ENCODE measurements at places on chromosomes 13 and 19. TPM values are rescaled to one million over a fixed set of nuclear protein-coding genes. Genes with fewer than 3 reads are reported as not detected.

DNA sequence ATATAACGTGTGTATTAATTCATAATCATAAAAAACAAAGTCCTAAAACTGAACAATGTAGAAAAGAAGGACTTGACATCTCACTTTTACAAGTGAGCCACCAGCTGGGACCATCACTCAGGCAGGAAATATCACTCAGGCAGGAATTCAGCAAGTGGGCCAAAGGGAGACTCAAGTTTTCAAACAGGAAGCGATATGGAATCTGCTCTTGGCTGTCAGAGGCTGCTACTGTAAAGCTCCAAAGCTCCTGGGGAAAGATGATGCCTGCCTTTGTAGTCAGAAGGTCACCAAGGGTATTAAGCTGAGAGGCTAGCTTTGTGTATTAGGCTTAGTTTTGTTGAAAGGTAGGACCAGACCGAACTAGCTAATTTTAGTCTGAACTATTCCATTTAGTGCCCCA, 5.5 kb upstream of the AKAP11 start:
- DNase-seq = peak; percentile 67

DNA sequence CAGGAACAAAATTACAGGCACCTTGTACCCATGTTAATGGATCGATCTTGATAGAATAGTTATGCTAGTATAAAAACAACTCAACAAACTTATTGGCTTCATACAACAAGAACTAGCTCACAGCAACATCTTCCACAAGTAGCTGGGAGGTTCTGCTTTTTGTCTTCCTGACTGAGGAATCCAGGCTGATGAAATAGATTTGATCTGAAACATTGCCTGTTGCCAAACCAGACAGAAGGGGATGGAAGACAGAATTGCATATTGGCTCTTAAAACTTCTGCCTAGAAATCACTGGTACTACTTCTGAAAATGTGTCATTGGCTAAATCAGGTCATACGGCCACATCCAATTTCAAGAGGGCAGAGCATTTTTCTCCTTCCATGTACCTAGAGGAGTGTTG, 267.3 kb downstream of the RFC3 start:
- no peak for DNase-seq

- DNase-seq = no peak
Observed at GRCh38 chr19:50500753-50501151, 10.2 kb downstream of the JOSD2 start.

- DNase-seq = no peak
Observed at GRCh38 chr13:59413126-59413525, 750.6 kb downstream of the DIAPH3 start.

DNA sequence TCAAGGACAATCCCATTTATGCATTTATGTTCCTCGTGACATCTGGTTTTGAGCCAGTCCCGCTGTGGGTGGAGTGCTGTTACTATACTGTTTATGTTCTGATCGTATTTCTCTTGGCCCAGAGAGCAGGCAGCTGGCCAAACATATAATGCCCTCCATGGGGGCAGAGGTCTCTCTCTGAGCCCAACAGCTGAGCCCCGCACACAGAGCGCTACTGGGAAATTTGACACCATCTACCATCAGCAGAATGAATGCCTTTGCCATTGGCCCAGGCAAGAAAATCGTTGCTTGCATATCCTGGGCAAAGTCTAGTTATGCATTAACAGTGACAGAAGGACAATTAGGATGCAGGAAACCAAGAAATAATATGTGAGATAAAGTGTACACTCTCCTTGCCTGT, 126.8 kb upstream of the CACNA1A start:
- no peak for DNase-seq

DNA sequence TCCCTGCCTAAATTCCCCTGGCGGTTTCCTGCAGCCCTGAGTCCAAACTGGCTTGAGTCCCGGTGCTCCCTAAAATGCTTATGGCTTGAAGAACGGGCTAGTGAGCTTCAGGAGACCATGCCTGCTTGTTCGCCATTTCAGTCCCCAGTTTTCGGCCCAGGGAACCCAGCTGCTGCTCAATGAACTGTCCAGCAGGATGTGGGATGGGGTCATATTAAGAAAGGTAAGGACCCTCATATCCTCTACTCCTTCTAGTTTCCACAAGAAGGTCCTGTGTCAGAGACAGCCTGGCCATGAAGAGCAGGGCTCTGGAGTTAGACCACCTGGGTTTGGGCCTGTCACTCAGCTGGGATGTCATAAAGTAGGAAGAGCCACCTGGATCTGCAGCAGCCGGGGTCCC, 17.0 kb upstream of the SPC24 start:
- DNase-seq = no peak

DNA sequence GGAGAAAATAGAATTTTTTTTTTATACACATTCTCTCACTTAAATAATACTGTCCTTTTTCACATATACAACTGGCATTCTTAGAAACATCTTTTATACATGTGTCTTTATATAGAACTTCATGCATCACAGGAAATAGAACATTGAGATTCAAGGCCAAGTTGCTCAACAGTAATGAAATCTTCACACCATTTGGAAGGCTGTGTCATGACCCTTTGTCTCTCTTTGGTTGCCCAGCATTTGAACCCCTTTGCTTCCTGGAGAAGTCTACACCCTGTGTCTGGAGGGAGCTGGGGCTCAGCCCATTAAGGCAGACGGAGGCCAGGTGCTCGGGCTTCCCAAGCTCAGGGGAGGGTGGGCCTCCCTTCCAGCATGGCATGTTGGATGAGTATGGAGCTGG, 41.1 kb downstream of the B3GLCT start:
- DNase-seq = no peak

DNA sequence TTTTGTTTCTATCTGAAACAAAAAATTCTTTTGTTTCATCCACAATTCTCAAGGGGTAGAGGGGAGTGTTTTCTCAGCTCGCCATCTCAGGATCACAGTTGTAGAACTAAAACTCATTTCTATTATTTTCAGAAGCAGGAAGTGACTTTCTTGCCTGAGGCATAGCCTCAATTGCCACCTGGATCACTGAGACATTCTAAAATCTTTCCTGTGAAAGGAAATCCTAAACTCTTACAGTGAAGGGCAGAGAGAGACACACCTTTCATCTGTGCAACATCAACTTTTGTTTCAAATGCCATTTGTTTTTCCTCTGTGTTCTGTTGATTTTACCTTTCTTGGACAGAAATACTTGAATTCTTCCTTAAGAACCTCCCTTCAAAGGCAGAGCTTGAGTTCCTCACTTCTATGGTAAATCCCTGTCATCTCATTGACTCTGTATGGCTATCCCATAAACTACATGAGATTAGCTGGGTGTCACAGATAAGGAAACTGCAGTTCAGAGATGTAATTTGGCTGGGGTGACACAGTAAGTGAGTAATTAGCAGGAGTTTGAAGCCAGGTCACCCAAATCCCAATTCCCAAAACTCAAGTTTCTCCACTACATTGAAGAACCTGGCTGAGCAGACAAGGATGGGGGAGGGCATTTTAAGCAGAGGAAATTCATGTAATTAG, 224.4 kb upstream of the HTR2A start:
- DNase-seq = no peak

DNA sequence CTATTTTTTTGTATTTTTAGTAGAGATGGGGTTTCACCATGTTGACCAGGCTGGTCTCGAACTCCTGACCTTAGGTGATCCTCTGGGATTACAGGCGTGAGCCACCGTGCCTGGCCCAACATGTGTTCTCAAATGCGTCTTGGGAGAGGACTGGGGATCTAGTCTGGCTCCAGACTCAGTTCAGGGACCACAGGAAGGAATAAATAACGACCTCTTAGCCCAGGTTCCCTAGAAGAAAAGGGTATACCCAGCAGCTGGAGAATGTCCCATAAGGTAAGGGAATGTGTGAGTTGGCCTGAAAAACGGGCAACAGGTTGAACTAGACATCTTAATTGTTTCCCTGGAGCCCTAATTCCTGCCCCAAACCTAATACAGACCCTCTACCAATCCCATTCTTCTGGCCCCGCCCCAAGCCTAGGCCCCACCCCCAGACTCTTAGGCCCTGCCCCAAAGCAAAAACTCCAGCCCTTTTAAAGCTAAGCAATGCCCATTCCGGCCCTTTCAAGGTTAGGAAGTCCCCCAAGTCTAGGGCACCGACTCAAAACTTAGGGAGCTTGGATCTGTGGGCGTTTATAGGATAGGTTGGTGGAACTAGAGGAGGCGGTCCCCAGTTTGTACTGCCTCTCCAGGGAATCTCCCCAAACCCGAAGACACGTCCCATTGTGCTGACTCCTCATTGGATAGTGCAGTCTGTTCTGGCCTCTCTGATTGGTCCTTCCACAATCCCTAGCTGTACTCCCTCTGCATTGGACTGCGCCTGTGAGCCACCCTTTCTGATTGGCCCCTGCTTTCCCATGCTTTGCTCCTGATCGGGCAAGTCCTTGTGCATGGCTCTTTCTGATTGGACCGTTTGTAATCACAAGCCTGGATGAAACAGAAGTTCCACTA, 5.4 kb upstream of the LRFN1 start:
- DNase-seq = no peak

DNA sequence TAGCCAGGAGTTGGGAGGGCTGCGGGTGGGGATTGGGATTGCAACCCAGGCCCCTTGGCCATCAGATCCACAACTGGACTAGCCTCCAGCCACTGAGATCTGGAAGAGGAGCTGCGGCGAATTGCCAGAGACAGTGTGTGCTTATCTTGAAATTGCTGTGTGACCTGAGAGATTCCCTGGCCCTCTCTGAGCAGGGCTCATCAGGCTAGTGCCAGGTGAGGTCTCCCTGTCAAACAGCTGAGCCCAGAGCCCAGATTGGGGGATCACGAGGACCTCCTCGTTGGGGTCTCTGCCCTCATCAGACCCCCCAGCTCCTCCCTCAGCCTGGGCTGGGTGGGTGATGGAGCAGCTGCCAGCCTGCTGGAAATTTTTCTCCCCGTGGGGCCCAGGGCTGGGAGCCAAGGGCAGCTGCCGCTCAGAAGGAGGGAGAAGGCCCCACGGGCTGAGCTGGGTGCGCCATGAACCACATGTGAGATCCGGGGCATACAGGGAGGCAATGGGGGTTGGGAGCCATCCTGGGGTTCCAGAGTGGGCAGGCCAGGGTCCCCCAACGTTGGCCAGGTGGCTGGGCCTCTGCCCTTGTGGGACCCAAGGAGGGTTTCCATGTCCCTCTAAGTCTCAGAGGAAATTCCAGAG, 7.2 kb downstream of the FUT5 start:
- no peak for DNase-seq

GRCh38 chr19:38728752-38729541, 15.3 kb downstream of the CAPN12 start:
- DNase-seq = no peak

DNA sequence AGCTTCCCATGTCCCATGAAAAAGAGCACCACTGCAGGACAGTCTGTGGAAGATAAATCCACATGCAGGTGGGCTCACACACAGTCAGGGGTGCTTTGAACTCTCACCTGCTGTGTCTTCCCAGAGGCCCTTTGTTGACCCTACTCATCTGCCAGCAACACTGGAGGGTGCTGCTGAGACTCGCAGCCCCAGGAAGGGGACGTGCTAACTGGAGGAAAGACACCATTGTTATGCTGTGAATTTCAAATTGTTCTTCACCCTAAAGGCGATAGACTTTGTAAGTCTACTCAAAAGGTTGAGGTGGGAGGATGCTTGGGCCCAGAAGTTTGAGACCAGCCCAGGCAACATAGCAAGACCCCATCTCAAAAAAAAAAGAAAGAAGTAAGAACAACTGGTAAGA, 107.3 kb upstream of the SERP2 start:
- DNase-seq = no peak

DNA sequence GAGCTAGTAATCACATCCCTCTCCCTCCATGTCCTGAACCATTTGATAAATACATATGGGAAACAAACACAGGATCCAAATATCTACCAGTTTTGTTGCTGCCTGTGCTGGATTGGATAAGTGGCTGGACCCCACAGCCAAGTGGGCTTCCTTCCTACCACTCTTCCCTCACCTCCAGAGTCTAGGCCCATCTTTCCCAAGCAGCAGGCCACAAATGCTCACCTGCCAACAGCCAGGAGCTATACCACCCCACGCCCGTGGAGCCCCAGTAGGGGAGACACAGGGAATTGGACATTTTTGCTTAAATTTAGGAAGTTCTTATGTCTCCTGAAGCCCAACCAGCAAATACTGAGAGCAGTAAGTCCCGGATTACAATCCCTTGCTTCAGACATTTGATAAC, 55.8 kb downstream of the HSPH1 start:
- no peak for DNase-seq

DNA sequence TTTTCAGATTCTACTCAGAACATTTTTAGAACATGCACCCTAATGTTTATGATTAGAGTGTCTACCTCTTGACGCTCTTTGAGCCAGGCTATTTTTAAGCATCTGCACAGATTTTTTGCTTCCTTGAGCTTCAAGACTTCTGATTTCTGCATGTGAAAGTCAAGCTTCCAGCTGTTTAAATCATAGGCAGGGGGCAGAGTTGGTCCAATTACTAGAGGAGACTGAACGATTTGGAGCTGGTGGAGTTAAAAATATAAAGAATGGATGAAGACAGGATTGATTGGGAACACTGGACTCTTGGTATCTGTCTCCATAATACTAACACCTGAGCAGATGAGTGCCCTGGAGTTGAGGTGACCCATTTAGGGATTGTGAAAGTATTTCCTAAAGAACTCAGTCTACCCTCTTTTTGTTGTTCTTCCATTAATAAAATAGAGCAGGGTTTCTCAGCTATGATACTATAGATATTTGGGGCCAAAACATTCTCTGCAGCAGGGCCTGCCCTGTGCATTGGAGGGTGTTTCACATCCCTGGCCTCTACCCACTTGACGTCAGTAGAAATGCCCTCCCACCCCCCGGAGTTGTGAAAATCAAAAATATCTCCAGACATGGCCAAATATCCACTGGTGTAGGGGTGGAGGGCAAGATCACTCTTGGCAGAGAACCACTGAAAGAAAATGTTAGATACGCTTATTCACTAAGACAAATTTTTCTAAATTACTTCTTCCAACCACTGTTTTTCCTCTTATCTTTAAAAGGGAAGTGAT, 160.1 kb downstream of the COG6 start:
- DNase-seq = peak; percentile 18

DNA sequence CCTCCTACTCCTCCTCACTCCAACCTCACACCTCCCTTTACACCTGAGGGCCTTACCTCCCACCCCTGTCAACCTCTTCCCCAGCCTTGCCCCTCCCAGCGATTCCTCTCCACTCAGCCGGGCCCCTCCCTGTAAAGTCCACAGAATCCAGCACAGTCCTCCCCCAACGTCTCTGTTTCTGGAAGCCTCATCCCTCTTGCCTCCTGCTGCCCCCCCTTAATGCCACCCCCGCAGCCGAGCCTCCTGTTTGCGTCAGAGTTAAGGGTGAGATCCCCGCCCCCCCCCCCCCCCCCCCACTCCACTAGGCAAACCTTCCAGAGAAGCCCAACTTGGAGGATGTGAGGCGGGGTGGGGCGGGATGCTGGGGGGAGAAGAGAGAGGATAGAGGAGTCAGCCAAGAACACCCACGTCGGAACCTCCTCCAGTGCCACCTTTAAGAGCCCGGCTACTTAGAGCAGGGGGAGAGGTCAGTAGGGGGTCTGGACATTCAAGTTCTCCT, 2.1 kb downstream of the UNC13A start:
- no peak for DNase-seq

- DNase-seq = no peak
Observed at GRCh38 chr13:105291987-105292386, 1243.5 kb downstream of the EFNB2 start.

GRCh38 chr13:54379461-54379860, 1350.8 kb downstream of the OLFM4 start:
- no peak for DNase-seq

GRCh38 chr13:63425131-63425530, 2009.5 kb upstream of the PCDH20 start:
- no peak for DNase-seq

Gene FAAP24
- total RNA-seq = 1.6 TPM

Gene ITGBL1
- 1.3 TPM for total RNA-seq

Gene CDX2
- not detected for total RNA-seq

Gene IGLON5
- not detected for total RNA-seq
